ENCODE measurements at places on chromosomes 1 and 21.

GRCh38 chr1:45836451-45836850, 33.0 kb downstream of the MAST2 start:
- no peak for DNase-seq

- no peak for DNase-seq
Measured at GRCh38 chr1:246306415-246307037, 200.6 kb downstream of the SMYD3 start.

DNA sequence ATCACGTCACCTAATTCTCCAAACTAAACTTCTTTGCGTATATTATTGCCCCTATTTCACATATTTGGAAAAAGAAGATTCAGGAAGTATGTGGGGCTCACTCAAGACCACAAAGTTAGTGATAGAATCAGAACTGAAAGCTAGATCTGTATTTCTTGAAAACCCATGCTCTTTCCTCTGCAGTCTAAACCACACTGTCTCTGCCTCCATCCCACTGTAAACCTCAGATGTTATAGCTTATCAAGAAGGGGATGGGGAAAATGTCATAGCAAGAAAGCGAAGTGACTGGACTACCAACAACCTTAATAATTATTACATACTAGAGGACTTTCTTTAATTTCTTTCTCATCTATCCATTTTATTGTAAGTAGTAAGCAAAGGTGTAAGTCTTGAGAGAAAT, 257.7 kb upstream of the SGIP1 start:
- no peak for DNase-seq

DNA sequence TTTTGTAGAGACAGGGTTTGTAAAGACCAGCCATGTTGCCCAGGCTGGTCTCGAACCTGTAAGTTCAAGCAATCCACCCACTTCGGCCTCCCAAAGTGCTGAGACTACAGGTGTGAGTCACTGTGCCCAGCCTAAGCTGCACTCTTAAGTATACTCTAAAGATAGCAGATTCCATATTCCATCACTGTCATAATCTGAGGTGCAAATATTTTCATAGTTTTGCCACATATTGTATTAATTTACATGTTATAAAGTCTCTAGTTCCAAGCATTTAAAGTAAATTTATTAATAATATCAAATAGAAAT, 121.3 kb downstream of the HFM1 start:
- DNase-seq = no peak

- no peak for DNase-seq
Measured at GRCh38 chr1:19377812-19378718, 65.9 kb downstream of the SLC66A1 start.

DNA sequence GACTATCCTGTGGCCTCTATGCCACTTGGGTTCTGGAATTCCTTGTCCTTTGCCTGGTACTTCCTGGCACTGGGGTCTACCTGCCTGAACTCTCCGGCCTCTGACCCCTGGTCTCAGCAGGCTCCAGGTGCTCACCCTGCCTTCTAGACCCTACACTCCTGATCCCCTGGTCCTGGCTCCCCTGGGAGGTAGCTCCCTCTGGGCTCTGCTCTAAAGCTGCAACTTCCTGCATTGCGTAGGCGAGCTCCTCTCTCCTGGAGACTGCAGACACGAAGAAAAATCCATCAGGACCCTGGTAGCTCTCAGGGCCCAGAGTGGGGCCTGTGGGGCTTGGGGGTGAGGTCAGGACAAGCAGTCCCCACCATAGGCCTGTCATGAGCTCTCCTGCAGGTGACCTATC, 7.8 kb upstream of the PLEKHG5 start:
- no peak for DNase-seq

DNA sequence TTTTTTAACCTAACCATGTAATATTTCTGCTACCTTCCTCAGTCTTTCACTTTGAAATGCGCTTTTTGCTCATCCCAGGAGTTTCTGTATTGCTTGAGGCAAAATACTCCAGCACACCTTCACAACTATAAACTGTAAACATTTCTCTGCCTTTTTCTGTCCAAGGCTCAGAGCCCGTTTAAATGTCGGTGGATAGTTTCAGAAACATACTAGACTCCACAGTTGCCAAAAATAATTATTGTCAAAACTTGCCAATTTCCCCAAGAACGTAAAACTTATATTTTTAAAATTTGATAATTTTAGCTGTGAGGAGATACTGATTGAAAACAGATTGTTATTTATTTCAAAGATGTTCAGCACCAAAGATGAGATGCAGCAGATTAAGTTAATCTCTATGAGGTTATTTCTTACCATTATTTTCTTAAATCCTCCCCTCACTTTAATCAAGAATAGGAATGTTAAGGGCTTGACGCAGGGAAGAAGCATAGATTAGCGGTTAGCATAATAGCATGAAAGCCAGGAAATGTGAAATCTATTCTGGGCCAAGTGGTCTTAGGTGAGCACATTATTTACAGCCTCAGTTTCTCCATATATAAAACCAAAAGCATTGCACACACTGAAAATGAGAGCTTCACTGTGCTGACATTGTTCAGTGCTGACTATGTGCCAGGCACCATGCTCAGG, 91.5 kb upstream of the ESRRG start:
- no peak for DNase-seq

GRCh38 chr1:119683893-119684292, 27.8 kb upstream of the PHGDH start:
- DNase-seq = no peak

GRCh38 chr1:117096951-117097408, 24.6 kb downstream of the TRIM45 start:
- no peak for DNase-seq

DNA sequence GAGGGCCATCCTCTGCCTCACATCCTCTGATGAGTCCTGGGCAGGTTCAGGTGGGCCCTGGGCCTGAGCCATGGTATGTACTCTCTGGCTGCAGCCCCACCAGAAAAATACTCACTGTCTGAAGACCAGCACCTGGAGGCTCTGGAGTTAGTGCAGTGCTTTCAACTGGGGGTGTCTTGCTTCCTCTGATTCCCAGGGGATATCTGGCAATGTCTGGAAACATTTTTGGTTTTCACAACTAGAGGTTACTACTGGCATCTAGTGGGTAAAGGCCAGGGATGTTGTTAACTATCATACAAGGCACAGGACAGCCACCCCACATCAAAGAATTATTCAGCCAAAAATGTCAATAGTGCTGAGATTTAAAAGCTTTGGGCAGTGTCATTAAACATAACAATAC, 152.7 kb downstream of the HIVEP3 start:
- no peak for DNase-seq

- no peak for DNase-seq
Measured at GRCh38 chr1:221437926-221438325, 304.0 kb downstream of the DUSP10 start.

DNA sequence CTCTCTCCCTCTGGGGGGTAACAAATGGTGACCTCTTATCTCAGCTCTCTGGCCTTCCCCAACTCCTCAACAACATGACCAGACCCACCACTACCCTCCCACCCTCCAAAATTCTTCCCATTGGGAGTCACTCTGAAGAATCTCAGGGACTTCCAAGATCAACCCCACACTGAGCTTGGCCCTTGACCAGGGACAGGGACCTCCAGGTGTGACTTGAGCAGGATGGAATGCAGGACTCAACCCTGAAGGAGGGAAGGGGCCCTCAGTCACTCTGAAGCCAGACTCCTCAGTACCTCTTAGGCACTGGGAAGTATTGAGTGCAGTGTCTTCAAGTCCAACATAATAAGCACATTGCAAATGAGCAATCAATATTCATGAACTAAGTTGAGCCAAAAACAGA, 1.9 kb downstream of the CASQ1 start:
- no peak for DNase-seq

DNA sequence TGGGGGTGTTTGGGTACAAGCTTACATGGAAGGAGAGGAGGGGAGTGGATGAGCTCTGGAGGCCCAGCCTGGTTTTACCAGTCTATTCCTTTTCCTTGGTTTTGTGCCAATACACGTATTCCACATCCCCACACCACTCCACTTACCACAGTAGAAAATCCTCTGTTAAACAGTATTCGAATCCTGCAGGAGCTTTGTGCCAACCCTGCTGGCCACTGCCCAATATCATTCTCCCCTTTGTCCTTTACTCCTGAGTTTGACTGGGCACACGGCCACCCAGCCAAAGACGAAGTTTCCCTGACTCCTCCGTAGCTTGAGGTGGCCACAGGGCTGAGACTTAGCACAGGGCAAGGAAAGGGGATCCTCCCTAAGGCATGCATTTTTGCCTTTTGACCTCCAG, 61.6 kb downstream of the TMCO4 start:
- no peak for DNase-seq

DNA sequence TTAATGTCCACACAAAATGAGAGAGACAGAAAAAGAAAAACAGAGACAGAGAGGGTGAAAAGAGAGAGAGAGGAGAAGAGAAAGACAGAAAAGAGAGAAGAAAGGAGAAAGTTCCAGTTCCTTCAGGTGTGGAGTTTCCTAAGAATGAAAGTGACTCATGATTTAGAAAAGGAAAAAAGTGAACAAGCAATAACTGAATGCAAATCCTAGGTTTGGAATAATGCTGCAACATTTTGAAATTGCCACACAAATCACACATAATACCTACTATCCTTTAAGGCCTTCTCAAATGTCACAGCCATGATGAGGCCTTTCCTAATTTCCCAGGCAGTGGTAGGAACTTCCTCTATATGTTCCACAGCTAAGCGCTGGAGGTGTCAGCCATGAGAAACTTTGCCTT, 31.5 kb upstream of the XPR1 start:
- DNase-seq = no peak

DNA sequence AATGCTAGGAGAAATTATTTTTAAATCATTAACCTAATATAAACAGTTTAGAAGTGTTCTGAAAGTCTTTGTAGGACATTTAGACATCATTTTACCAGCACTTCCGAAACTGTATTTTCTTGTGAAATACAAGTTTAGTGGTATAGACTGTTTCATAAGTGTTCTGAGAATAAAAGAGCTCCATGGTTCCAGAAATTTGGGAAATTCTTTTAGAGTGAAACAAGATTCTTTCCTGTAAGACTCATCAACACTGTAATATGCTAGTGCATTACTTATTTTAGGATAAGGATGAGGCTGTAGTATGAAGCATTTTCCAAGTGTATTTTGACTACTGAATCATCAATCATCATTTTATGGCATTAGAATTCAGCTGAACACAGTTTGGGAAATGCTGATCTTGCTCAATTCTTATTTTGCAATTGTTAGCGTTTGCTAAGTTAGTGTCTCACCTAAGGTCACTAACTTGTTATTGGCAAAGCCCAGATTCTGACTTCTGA, 73.4 kb downstream of the CEP350 start:
- no peak for DNase-seq

- no peak for DNase-seq
Measured at GRCh38 chr1:41217441-41217840, 24.7 kb downstream of the SCMH1 start.

- DNase-seq = no peak
Measured at GRCh38 chr21:45056296-45056904, 18.0 kb upstream of the ADARB1 start.

- DNase-seq = no peak
Measured at GRCh38 chr1:241707442-241707841, 55.4 kb downstream of the WDR64 start.

- peak; percentile 63 for DNase-seq
Measured at GRCh38 chr1:178530037-178530402, 17.1 kb downstream of the TEX35 start.

DNA sequence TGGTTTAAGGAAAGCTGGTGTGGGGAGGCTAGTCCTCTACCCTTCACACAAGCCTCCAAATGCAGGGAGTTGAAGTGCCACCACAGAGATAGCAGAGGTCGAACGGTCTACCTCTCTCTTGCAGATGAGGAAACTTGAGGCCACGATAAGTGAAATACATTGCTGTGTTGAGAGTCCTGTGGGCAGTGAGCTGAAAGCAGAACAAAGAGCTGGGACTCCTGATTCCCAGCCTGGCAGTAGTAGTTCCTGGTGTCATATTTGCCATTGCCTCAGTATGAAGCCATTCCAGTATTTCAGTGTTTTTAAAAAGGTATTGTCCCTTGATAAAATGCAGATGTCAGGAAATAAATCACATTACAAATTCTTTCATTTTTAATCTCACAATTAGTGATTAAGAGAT, 28.6 kb downstream of the AK4 start:
- DNase-seq = no peak

DNA sequence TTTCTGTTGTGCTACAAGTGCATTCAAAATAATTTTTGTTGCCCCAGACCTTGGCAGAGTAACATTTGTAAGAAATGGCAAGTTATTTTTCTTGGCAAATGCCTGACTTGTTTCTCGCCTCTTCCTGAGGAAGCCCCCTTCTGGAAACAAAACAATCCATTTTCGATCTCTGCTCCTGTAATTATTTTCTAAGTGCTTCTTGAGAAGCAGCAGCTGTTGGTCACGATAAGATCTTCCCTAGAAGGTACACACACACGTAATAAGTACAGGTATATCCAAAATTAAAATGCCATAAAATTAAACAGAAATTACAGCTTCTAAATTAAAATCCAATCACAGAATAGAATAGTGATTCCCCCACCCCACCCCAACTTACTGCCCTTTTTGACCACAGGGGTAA, 47.3 kb downstream of the LPGAT1 start:
- DNase-seq = no peak

- peak; percentile 58 for DNase-seq
Measured at GRCh38 chr1:26824731-26825130, 1.8 kb upstream of the ZDHHC18 start.

DNA sequence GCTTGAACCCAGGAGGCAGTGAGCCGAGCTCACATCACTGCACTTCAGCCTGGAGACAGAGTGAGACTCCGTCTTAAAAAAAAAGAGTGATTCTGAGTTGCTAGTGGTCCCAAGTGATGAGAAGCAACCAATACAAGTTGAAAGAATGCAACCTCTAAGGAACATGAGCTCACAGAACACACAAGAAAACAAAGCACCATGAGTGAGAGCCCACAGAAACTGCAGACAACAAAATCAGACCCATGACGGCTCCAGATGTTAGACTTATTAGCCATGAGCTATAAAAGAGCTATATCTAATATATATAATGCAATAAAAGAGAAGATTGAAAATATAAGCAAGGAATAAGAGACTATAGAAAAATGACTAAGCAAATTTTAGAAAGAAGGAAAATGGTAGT, 50.0 kb downstream of the MATN1 start:
- DNase-seq = no peak

DNA sequence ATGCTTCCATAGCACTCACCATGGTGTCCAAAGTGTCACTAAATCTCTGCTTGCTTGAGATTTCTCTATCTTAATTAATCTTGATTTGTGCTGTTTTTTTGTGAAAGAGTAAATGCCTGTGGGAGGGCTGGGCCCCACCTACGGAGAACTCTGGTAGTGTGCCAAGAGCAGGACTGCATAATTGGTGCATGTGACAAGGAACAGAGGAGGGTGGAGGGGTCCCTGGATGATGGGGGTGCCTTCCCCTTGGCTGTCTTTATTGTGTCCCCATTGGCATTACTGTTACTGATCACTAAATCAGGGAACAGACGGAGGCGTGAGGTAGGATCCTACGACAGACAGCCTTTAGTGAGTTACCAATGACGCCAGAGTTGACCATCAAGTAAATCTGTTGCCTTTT, 223.4 kb downstream of the DISC1 start:
- no peak for DNase-seq

GRCh38 chr1:154474802-154475201, 27.2 kb upstream of the TDRD10 start:
- DNase-seq = no peak

Data from ELF-1 (cell line).